LNCaP clone FGC (cell line): ENCODE measurements at places on chromosomes 6 and 20.

DNA sequence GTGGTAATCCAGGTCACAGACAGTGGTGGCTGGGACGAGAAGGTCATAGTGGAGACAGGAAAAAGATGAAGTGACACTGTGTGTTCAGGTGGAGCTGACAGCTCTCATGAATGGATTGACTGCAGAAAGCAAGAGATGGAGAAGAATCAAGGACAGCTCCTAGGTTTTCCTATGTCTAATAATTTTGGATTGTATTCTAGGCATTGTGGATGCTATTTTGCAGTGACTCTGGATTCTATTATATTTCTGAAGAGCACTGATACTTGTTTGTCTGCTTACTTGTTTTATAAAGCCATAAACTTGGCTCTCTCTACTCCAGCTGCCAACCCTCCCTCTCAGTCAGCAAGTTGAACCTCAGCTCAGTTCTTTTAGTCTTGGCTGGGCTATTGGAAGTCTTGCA, 58.7 kb downstream of the BANF2 start:
- no peak for DNase-seq

- DNase-seq, result no peak
Measured at GRCh38 chr20:11266571-11266970, 592.8 kb upstream of the JAG1 start.

DNA sequence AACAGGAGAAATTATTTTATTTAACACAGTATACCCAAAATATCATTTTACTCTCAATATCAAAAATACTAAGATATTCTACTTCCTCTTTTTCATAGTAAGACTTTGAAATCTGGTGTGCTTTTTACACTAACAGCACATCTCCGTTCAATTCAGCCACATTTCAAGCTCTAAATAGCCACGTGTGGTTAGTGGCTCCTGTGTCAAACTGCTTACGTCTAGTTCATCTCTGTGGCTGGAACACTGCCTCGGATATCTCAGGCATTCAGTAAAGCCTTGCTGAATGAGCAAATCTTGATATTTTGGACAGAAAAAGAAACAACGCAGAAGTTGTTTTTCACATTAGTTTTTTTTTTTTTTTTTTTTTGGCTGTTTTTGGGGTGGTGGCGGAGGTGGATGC, 136.1 kb downstream of the EYA4 start:
- no peak for DNase-seq

- DNase-seq, result no peak
Measured at GRCh38 chr20:15705975-15706374, 867.3 kb downstream of the KIF16B start.

DNA sequence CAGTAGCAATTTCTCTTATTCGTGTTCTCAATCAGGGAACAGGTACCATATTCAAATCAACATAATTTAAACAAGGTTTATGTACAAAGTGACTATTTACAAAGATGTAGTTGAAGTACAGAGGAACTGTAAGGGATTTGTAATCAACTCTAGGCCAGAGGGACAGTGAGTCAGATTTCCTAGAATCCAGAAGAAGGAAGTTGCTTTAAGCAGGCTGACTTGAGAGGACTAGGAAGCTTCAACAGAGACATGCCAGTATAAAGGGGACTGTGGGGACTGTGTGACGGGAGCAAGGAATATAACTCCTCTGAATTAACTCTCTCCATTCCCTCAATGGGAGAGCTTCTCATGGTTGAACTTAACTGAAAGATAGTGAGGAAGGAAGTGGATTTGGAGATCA, 427.4 kb upstream of the JAG1 start:
- DNase-seq, result no peak

DNA sequence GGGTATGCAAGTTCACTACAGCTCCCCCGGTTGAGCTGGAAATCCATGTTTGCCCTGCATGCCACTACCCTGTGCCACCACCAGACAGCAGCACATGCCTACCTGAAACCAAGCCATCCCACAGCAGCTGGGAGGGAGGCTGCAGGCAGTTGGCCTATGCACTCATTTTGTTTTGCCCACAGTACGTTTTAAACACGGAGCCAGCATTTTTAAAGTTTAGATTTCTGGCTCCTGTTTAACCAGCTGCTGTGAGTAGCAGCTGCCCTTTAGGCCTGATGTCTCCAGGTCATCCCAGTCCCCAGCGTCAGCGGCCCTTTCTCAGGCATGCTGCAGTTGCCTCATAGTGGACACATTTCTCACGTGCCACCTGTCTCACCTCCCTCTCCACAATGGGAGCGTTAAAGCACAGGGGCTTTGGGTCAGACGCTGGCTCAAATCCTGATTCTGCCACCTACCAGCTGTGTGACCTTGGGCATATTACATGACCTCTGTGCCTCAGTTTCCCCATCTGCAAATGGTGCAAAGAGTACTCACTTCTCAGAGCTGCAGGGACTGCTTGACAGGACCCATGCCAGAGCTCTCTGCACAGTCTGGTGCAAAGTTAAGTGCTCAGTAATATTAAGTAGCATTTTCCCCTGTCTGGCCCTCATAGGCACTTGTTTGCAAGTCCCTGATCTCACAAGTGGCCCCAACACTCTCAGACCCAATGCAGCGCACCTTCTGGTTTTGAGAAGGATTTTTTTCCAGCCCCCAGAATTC, 8.2 kb upstream of the UBE2V1 start:
- peak; percentile 52 for DNase-seq

GRCh38 chr6:21845439-21846140, 252.0 kb downstream of the SOX4 start:
- DNase-seq, result no peak

DNA sequence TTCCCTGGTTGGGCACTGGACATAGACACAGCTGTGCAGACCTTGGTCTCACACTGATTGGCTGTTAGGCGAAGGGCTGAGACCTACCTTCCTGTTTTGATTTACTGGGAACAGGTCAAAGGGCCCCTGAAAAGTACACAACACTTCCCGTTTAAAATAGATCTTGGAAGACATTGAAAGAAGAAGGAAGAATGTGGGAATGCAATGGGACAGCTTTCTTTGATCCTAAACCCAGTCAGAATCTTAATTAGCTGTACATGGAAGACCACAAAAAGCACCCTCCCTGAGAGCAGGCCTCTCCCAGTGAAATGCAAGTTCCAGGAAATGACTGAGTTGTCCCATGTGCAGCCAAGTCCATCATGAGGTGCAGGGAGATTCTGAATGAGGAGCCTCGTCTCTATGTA, 83.6 kb upstream of the EXOC2 start:
- no peak for DNase-seq

GRCh38 chr6:64520050-64520449, 884.4 kb downstream of the PHF3 start:
- DNase-seq, result no peak

- DNase-seq, result no peak
Measured at GRCh38 chr6:35905841-35906498, 14.9 kb downstream of the SRPK1 start.

- DNase-seq, result peak; percentile 56
Measured at GRCh38 chr20:34791289-34792020, 34.0 kb downstream of the NCOA6 start.

DNA sequence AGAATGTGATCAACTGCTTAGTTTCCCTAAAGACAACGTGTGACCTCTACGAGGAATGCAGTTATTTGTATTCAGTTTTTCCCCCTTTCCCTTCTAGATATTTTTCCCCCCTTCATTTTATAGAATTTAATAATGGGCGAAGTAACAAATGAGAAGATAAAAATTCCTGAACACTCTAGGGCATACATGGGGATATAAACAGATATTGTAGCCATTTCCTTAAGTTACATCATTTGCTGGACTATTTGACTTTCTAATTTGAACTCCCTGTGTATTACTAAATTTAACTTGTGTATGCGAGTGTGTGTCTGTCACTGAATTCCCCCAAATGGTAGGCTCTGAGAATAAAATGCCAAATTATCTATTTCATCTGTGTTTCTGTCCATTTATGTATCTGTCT, 99.0 kb upstream of the ZFP64 start:
- DNase-seq, result no peak

GRCh38 chr6:151089978-151090377, 149.8 kb upstream of the AKAP12 start:
- DNase-seq, result no peak

- no peak for DNase-seq
Measured at GRCh38 chr20:59515013-59515905, 89.1 kb upstream of the PHACTR3 start.

DNA sequence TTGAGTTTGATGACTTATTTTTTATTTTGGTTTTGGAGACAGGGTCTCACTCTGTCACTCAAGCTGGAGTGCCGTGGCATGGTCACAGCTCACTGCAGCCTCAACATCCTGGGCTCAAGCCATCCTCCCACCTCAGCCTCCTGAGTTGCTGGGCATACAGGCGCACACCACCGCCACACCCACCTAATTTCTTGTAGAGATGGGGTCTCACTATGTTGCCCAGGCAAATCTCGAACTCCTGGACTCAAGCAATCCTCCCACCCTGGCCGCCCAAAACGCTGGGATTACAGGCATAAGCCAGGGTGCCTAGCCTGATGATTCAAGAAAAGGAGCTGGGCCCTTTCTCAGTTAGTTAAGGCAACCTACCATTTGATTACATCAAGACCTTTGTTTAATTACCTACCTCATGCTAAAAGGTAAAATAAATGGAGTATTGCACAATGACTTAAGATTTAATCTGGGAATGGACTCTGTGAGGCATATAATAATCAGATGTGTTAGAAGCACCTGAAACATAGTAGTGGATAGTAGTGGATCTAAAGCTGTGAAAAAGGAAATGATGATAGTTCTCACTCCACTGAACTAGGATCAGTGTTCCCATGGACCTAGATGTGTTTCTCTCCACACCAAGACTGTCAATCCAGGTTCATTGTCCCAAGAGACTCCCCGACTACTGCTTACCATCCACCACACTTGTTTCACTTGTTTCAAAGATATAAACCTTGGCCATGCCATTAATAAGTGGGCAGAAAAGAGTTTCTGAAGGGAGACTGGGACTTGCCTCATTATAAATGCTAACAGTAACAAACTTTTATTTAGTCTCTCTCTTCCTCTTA, 2.1 kb downstream of the TNFRSF21 start:
- DNase-seq, result no peak

DNA sequence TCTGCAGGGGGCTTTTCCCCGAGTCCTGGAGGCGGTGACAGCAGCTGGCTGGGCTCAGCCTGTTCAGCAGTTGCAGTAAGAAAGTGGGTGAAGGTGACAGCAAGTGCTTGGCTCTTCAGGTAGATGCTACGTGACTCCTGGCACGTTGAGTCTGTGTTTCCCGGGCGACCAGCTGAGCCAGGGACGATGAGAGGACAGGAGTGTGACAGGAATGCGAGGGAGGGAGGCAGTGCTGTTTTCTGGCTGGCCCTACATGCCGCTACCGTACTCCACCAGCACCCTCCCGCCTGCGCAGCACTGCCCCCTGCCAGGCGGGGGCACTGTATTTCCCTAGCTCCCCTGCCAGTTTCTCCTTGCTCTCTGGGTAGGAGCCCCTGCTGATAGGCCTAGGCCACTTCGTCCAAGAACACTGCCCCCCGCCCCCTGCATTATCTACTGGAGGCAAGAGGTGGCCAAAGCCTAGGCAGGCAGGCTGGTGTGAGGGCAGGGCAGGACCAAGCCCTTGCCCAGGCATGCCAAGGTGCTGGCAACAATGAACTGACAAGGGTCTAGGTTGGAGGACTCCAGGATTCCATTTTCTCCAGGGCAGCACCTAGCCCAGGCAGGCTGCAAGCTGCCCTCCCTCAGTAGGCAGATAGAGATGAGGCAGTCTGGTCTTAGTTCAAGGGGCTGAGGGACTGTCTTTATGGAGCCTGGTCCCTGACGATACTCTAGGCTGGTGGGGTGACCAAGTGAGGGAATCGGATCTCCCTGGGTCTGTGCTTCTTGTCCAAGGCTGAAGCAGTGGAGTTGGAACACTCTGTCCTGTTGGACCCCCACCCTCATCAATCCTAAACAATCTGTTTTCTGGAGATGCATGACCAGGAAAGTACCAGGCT, 19.2 kb downstream of the MRPS18A start:
- peak; percentile 83 for DNase-seq

DNA sequence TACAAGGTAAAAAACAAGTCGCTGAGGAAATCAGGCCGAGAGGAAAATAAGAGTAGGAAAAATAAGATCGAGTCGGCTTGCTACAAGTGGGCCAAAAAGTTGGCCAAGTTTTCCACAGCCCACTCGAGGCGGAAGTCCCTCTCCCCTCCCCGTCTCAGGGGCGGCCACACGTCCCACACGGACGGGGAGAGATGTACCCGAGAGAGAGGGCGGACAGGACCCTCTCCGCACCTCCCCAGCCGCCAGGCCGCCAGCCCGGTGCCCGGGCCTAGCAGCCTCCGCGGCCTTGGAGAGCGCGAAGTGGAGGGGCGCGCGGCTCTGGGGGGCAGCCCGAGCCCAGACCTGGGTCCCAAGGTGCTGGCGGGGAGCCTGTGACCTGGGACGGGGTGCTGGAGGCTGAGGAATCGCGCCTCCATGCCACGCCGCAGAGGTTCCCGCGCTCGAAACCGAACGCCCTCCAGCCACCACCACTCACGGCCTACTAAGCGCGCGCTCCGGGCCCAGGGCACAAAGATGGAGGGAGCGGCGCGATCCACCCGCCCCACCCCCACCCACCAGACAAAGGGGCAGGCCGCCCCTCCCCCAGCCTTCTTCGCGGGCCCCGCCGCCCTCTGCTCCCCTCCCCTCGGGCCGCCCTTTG, 1.9 kb upstream of the HMGA1 start:
- no peak for DNase-seq

GRCh38 chr6:35777356-35778102, 1.1 kb downstream of the CLPSL2 start:
- no peak for DNase-seq

DNA sequence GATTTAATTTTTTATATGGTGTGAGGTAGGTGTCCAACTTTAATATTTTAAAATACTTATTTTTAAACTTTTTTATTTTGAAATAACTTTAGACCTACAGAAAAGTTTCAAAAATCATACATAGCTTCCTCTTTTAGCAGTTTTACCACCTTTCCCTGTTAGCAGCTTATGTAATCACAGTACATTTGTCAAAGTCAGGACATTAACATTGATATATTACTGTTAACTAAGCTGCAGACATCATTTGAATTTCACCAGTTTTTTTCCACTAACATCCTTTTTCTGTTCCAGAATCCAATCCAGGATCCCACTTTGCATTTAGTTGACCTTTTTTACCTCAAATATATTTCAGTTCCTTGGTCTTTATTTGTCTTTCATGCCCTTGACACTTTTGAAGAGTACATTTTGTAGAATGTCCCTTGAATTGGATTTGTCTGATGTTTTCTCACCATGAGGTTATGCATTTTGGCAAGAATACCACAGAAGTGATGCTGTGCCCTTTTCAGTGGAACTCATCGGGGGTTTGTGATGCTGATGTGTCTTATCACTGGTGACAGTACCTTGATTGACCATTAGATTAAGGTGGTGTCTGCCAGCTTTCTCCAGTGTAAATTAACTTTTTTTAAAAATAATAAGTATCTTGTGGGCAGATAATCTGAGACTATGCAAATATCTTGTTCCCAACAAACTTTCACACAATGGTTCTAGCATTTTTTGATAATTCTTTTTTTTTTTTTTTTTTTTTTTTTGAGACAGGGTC, 33.4 kb downstream of the TTLL9 start:
- DNase-seq, result no peak
